Caki2 (cell line): ENCODE measurements at places on chromosomes 4 and X.
A peak's percentile ranks its signal among the peaks of the same experiment; 100 is the strongest.

GRCh38 chrX:13397878-13398818, 78.3 kb upstream of the ATXN3L start:
- peak; percentile 96 for DNase-seq

GRCh38 chr4:20248155-20248558, 3.5 kb upstream of the SLIT2 start:
- DNase-seq, result peak; percentile 28

GRCh38 chr4:37839426-37839825, 12.9 kb downstream of the PGM2 start:
- DNase-seq, result no peak

- peak; percentile 13 for DNase-seq
Observed at GRCh38 chr4:23382879-23383278, 507.0 kb downstream of the PPARGC1A start.

DNA sequence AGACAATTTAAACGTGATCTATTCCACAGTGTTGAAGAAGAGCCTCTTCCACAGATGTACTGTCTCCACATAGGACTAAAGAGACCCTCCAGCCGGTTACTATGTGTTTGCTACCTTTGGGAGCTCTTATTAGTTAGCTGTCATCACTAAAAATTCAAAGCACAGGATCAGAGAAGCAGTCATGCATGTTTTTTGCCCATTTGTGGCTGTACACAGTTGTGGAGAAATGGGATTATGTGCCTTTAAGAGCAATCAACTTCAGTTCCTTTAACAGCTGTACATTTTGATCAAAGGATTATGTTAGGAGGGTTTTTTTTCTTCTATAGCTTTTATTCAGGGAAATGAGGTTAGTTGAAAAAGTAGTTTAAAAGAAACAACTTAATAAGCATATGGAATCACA, 149.0 kb upstream of the SPOCK3 start:
- no peak for DNase-seq

GRCh38 chrX:132520792-132521191, 32.0 kb upstream of the MBNL3 start:
- DNase-seq, result no peak

DNA sequence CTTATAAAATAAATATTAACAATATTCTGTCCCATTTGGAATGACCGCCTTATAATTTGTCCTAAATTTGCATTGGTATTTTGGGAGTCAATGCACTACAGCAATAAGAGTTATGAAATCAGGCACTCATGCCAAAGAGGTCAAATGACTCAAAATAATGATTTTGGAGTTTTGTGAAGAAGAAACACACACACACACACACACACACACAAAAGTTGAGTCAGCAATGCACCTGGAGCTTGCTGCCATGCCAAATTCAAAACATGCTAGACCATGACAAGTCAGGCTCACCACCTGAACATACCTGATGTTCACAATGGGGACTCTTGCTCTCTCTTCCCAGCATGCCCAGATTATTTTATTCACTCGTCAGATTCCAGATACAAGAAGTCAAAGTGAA, 56.7 kb downstream of the PROM1 start:
- no peak for DNase-seq
